ENCODE measurements at places on chromosomes 16 and 17.
A peak's percentile ranks its signal among the peaks of the same experiment; 100 is the strongest.

GRCh38 chr17:17590141-17590751, 1.3 kb downstream of the PEMT start:
- no peak for DNase-seq

GRCh38 chr17:4074831-4075495, 67.9 kb downstream of the ZZEF1 start:
- DNase-seq, result peak; percentile 55

GRCh38 chr17:6387858-6388257, 47.1 kb downstream of the AIPL1 start:
- DNase-seq, result no peak

DNA sequence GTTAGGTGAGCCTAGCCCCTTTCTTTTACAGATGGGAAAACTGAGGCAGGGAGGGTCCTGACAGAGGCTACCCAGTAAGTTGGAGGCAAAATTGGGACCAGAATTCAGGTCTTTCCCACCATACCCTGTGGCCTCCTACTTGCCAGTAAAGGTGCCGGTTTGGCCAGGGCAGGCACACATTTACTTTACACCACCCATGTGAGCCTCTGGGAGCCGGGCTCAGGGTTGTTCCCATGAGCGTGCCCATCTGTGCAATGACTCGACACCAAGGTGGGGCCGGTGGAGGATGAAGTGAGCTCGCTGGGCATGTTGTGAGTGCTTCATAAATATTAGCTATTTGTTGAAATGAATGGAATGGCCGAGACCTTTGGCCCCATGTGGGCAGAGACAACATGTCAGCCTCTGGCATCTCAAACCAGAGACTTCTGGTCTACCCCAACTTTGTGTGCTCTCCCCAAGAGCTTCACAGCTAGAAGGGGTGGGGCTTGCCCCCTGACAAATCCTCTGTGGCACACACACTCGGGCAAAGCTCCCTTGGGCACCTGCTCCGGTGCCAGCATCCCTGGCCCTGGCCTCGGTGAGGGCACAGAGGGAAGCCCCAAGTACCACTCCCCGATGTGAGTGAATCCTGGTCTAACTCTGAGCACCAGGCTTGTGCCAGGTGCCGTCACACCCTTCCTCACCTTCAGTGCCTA, 60.1 kb downstream of the SRCIN1 start:
- DNase-seq, result no peak

DNA sequence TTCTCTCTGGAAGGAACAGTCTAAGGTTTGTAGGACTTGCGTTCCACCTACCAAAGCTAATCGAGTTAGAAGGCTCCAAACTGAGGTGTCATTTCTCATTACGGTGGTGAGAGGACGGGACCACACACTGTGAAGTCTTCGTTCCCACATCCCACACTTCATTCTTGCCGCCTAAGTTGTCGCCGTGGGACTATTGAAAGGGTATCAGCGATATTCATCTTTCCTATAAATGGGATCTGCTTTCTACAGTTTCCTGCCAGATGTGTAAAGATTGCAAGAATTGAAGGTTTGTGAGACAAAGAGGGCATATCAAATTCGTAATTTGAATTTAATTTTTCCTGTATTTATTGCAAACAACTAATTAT, 608 bp upstream of the TRIM37 start:
- no peak for DNase-seq

DNA sequence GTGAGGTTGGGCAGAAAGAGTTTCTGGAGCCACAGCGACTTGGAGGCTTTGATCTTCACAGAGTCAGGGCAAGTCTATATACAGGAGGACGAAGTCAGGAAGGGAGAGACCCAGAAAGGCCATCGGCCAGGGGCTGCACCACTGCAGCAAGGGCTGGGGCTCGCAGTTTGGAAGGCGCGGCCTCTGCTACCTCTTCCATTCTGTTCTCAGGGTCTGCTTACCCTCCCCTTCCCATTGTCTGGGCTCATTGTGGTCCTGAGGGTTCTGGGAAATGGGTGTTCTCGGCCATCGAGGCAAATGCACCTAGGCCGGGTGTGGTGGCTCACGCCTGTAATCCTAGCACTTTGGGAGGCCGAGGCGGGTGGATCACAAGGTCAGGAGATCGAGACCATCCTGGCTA, 16.0 kb downstream of the ST6GALNAC1 start:
- DNase-seq, result no peak

DNA sequence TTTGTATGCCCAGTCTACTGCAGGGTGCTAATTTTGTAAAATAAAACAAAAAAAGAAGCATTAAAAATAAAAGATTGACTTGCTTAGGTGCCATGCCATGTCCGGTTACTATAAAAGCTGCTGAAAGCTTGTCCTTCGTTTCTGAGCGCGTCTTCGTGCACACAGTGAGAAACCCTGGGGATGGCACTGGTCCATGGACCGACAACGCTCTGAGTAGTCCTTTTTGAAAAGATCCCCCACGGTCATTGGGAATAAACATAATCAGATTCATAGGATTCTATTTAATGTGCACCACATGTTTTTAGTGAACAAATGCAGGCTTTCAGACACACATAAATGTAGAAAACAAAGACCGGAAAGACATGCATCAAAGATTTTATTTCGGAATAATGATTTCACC, 146.3 kb downstream of the XYLT1 start:
- no peak for DNase-seq

- no peak for DNase-seq
These were observed 56.2 kb downstream of the PGS1 start for GRCh38 chr17:78434455-78435329.

DNA sequence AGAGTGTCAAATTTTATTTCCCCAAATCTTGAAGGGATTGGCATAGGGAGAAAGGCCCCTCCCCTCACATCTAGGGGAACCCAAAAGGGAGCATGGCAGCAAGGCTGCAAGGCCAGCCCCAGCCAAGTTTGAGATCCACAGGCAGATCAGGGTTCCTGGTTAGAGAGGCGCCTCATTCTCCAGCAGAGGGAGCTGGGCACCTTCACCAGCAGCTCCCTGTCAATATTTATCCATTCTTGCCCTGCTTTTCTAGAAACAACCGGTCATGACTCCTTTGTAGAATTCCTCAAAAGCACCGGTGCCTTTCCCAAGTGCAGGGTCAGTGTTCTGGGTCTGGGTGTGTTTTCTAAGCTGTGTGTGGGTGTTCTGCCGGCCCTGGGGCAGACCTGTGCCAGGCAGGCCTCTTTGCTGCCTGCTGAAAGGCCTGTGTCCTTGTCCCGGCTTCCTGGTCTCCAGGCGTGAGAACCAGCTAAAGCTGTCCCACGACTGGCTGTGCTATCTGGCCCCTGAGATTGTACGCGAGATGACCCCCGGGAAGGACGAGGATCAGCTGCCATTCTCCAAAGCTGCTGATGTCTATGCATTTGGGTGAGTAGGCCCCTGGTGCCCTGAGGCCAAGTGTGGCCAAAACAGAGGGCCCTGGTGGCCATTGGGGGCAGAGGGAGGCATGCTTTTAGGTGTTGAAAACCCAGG, 21.2 kb upstream of the LGALS9 start:
- DNase-seq, result peak; percentile 31

GRCh38 chr16:77158293-77158692, 32.7 kb upstream of the MON1B start:
- no peak for DNase-seq

- no peak for DNase-seq
These were observed 292.6 kb upstream of the CDH11 start for GRCh38 chr16:65414284-65414984.

- DNase-seq, result peak; percentile 61
These were observed 7.3 kb downstream of the C16orf54 start for GRCh38 chr16:29738514-29738913.

DNA sequence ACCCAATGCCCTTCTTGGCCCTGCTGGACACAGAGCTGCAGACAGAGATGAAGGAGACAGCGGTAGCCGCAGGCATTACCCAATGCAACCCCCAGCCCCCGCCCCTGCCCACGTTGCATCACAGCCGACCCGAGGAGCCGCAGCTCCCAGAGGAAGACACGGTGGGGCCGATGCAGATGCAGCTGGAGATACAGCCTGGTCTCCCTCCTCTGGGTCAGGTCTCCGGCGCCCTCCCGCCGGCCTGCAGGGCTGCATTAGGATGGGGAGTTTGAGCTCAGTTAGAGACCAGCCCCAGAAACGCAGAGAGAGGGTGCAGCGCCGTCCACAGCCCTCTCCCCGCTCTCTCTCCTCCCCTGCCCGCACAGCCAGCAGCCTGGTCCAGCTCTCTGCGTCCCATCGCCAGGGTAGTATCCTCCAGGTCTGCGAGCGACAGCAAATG, 19.4 kb upstream of the UBE2I start:
- no peak for DNase-seq

DNA sequence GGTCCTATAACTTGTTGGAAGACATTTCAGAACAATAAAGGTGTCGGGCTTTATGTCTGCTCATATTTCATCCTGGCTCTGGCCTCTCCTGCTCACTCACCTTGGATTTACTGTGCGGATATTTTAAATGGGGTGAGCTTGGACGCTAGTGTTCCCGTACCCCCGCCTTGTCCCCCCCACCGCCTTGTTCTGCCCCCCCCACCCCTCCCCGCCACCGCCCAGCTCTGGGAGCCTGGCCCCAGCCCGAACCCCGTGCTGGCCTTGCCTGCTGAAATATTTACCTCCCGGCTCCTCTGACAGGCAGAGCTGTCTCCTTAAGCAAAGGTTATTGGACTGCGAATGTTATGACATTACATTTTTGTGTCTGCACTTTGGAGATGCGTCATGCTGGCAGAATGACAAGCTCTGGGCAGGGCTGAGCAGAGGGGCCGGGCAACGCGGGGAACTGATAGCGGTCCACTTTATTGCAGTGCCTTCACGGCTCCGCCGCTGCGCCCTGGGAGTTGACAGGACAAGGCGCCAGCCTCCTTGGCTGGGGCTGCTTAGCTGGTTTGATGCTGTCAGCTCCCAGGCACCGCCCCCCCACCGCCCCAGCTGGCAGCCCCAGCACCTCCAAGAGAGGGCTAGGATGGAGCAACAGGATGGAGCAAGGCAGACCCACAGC, 222.5 kb upstream of the GSE1 start:
- no peak for DNase-seq

DNA sequence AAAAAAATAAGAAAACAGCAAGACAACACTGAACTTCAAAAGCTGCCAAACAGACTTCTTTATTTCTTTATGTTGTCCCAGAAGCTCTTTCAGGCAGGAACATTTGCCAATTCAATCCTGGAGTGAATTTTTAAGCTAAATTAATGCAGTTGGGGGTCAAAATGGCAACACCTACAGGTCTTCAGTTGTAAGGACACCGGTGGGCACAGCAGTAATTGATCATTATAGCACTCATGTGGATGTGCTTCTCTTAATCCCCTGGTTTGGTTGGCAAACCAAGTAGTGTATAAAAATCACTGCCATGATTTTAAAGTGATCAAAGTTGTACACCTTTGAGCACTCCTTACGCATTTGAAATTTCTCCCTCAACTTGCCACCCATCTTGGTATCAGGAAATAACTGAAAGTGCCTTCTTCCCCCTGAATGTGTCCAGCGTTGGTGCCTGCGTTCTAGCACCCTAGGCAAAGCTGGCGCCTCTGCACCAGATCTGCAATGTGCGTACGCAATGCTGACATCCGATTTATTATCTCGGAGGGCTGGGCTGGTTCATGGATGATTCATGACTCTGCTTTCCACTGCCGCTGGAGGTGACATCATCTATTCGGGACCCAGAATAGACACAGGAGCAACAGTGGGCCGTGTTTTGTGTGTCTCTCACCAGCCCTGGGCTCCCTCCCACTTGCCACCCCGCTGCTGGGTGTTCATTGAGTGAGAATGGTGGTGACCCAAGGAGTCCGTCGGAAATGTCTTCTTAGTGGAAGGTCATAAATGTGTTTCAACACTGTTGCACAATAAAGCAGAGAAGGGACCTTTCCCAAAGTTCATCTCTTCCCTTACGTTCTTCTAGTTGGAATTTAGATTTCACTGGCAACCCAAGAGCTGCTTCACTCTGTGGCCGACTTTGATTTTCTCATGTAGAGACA, 203.4 kb downstream of the CCDC182 start:
- DNase-seq, result no peak

- no peak for DNase-seq
These were observed 19.0 kb downstream of the CAMKK1 start for GRCh38 chr17:3873862-3874261.

DNA sequence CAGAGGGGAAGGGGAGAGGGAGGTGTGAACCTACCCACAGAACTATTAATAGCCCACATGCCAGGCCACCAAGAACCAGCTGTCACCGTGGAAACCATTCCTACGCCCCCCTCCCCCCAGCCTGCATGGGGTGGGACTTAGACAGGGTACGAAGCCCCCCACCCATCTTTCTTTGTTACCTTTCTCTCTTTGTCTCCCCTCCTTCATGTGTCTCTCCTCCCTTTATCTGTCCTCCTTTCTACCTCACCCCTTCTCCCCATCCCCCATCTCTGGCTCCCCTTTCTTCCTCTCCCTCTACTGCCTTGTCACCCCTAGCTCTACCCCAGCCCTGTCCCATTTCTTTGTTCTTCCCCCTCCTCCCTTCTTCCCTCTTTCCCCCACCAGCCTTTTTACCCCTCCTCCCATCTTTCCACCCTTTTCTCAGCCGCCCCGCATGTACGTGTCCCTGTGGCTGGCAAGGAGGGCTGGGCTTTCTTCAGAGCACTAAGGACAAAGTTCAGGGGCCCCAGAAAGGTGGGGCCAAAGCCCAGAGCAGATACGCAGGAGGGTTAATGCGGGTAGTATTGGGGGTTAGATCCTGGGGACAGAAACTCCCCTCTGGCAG, 8.0 kb downstream of the THRA start:
- DNase-seq, result no peak

DNA sequence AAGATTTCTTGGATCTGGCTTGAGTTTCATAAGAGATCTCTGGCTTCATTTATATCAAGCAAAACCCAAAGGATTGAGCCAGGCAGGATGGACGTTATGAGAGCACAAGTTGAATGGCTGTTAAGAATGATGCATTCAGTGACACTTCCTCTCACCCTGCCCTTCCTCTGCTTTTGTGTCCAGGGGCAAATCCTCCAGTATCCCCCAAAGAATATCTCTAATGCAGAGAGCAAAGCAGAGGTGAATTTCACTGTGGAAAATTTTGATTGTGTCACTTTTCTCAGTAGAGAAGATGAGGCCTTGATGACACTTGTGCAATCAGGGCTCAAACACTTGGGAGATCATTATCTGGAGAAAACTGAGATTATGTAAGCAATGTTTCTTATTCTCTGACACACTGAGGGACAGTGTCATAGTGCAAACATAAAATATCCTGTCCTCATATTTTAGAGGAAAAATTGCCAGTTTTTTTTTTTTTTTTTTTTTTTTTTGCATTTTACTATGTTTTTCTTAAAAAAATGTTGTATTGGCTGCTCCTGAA, 25.3 kb downstream of the MARCHF10 start:
- DNase-seq, result no peak

DNA sequence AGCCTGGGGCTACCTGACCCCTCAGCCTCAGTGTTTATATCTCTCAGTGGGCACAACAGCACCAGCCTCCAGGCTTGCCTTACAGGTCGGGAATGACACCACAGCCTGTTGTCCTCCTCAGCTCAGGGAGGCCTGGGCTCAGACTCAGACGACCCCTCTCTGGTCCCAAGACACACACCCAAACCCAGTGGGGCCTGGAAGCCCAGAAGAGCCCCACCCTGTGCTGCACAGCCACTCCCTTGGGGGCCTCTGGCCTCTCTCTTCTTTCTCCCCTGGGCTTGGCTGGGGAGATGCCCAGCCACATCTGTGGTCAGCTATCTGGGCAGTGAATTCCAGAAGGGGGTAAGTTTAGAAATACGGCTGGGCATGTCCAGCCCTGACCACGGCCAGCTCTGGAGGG, 2.4 kb downstream of the NATD1 start:
- DNase-seq, result no peak

Measured in germinal center (tissue), 1 donor.